Esophagus muscularis mucosa (tissue), 4 donors: ENCODE measurements at places on chromosomes 12 and 14. TPM values are rescaled to one million over a fixed set of nuclear protein-coding genes. Genes with fewer than 3 reads are reported as not detected.

- H3K4me3 ChIP-seq, result peak overlapping the region; percentile 73
- DNase-seq, result no peak
- H3K4me1 ChIP-seq, result peaks cover 39% of the 10 kb centered on the region
- peaks cover 26% of the 10 kb centered on the region for H3K36me3 ChIP-seq
These were observed 730 bp downstream of the CLSTN3 start for GRCh38 chr12:7130701-7131501.

The CEP83 gene
- 8.8 TPM for total RNA-seq

DNA sequence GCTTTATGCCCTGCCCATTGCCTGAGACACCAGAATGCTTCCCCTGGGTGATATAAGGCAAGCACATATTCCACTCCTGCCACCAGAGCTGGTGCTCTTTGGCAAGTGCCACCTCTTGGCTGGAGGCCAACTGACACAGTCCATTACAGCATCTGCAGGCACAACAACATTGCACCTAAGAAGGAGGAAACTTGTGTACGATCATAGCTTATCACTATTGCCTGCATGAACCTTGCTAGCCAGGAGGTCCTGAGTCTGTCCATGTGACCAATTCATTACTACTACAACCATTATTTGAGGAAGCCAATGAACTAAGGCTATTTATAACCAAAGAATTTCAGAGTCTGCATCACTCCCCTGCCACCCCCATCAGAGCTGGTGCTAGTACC lies 119.8 kb upstream of the SCAF11 start:
- no peaks in the 10 kb centered on the region for H3K4me1 ChIP-seq

The CD163L1 gene
- 1.4 TPM for total RNA-seq

DNA sequence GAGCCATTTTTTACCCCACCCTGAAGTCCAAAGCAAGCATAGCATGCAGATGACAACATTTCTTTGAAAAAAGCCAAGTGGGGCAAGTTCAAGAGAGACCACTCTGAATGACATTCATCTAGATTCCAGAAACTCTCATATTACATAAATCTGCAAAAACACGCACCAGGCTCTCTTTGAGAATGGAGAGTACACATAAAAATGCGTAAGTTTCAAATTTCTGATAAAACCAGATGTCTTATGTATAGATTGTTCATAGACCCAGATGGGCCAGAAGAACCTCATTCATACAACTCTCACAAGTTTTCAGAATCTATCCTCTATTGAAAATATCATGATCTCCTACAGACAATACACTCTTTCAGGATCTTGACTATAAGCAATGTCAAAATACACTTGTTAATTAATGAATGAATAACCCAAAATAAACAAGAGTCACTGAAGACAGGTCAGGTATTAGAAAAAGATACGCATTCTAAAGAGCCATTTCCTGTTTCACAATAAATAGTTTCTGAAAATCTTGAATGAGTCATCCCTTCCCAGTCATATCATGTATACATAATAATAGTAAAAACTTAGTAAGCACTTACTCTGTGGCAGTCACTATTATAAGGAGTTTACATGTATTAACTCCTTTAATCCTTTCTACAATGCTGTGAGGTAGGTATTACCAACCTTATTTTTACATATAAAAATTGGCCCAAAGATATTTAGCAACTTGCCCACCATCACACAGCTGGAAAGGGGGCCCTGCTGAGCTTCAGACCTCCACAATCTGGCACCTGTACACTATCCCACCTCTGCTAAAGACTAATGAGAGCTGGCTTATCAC lies 72.0 kb downstream of the PPP2R5E start:
- DNase-seq, result no peak
- H3K27me3 ChIP-seq, result no peaks in the 10 kb centered on the region
- peaks cover 70% of the 10 kb centered on the region for H3K4me1 ChIP-seq
